ENCODE measurements at places on chromosomes 3 and 15. TPM values are rescaled to one million over a fixed set of nuclear protein-coding genes. Genes with fewer than 3 reads are reported as not detected.

GRCh38 chr3:154987846-154988245, 92.3 kb upstream of the MME start:
- no peaks in the 10 kb centered on the region for H3K4me1 ChIP-seq
- DNase-seq: no peak
- H3K27me3 ChIP-seq: no peaks in the 10 kb centered on the region
- no peaks in the 10 kb centered on the region for H3K36me3 ChIP-seq
- H3K4me3 ChIP-seq: no peak overlapping the region

DNA sequence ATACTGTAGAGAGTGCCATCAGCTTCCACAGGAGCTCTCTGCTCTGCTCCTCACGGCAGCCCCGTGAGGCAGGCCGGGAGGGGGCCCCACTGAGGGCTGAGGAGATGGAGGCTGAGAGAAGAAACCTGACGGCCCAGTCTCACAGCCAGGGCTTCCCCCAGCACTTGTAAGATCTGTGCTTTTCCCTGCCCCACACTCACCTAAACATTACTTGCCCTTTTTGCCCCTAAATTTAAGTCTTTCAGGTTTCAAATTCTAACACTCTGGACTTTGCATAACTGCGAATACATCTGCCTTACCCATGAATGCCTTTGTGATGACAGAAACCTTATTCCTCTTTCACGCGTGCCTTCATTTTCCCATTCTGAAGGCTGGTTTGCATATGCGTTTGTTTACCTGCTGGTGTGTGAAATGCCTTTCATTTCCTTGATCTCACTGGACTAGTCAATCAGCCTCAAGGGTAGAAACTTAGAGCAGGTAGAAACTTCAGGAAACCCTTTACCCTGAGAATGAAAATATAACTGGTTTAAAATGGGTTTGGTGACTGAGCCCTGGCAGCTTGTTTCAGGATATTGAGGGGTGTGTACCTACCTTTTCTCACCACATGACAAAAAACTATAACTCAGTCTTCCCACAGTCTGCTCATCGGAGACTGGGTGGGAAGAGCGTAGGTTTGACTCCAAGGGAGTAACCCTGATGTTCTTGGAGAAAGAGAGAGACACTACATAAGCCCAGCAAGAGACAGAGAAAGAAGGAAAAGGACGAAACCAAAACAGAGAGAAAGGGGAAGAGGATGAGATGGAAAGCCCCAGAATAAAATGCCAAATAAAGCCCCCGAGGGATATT, 20.1 kb downstream of the SLC12A8 start:
- H3K36me3 ChIP-seq: peaks cover 2% of the 10 kb centered on the region
- no peaks in the 10 kb centered on the region for H3K27me3 ChIP-seq
- no peak overlapping the region for H3K4me3 ChIP-seq

- no peak for DNase-seq
- no peaks in the 10 kb centered on the region for H3K27me3 ChIP-seq
- H3K27ac ChIP-seq: no peak overlapping the region
- H3K4me3 ChIP-seq: no peak overlapping the region
- no peaks in the 10 kb centered on the region for H3K4me1 ChIP-seq
Measured at GRCh38 chr3:16122661-16123060, 51.8 kb upstream of the GALNT15 start.

GRCh38 chr3:125085166-125085565, 29.4 kb upstream of the HEG1 start:
- H3K36me3 ChIP-seq: no peaks in the 10 kb centered on the region
- no peak overlapping the region for H3K4me3 ChIP-seq
- no peak overlapping the region for H3K27ac ChIP-seq
- H3K27me3 ChIP-seq: no peaks in the 10 kb centered on the region
- DNase-seq: no peak

DNA sequence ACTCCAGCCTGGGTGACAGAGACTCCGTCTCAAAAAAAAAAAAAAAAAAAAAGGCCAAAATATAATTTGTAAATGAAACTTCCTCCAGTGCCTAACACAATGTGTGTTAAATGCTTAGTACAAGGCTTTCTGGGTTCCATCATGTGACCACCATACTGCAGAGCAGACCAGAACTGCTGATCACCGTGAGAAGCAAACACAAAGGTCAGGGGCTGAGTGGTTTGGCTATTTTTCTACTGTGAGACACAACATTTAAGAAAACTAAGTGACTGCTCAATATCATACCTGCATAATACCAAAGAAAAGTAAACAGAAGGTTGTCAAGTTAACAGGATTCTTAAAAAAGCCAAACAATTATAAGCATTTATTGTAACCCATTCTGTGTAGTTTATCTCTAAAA, 13.2 kb downstream of the ABCC5 start:
- H3K27ac ChIP-seq: no peak overlapping the region
- peaks cover 2% of the 10 kb centered on the region for H3K36me3 ChIP-seq
- H3K4me1 ChIP-seq: peaks cover 12% of the 10 kb centered on the region
- no peak overlapping the region for H3K4me3 ChIP-seq

GRCh38 chr3:144754076-144754783, 782.6 kb downstream of the DIPK2A start:
- no peak overlapping the region for H3K27ac ChIP-seq
- H3K4me1 ChIP-seq: no peaks in the 10 kb centered on the region
- no peak for DNase-seq

GRCh38 chr3:16311960-16312451, 47.0 kb downstream of the OXNAD1 start:
- DNase-seq: peak; percentile 34
- peaks cover 87% of the 10 kb centered on the region for H3K4me1 ChIP-seq
- peaks cover 86% of the 10 kb centered on the region for H3K36me3 ChIP-seq
- H3K27ac ChIP-seq: peak overlapping the region; percentile 93

GRCh38 chr3:112321867-112322652, 10.9 kb upstream of the CD200 start:
- peaks cover 3% of the 10 kb centered on the region for H3K27me3 ChIP-seq
- no peak overlapping the region for H3K4me3 ChIP-seq
- no peaks in the 10 kb centered on the region for H3K36me3 ChIP-seq
- peaks cover 4% of the 10 kb centered on the region for H3K4me1 ChIP-seq

DNA sequence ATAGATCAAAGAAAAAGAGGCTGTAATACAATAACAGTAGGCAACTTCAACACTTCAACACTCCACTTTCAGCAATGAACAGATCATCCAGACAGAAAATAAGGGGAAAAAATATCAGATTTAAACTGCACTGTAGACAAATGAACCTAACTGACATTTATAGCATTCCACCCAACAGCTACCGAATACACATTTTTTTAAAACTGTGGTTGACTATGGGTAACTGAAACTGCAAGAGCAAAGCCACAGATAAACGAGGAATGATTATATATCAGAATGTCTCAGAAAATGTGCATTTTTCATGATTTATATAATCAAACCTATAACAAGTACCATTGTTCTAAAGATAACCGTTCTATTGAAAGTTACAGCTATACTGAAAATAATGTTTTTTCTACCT, 514.9 kb upstream of the DPPA4 start:
- H3K4me3 ChIP-seq: no peak overlapping the region
- H3K4me1 ChIP-seq: peaks cover 8% of the 10 kb centered on the region
- H3K27me3 ChIP-seq: no peaks in the 10 kb centered on the region
- H3K27ac ChIP-seq: no peak overlapping the region
- no peak for DNase-seq

DNA sequence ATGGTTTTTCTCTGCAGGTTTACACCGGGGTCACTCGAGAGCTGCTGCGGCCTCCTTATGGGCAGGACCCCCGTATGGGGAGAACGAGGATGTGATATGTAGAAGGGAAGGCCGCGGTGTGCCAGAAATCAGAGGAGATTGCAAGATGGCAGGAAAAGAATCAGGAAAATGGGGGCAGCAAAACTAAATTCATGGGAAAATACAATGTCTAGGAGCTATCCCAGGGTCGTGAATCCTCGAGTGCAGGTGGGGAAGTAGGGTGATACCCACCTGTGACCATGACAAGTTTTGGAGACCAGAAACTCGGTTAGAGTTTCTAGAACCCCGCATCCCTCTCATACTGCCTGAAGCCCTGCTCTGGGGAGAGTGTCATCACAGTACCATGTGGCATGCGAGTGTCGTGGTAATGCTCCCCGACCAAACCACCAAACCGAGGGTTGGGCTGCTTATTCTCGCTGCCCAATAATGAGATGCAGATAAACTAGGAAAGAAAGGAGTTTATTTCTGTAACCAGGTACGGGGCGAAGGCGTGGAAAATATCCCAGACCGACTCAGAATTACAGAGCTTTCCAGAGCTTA, 781 bp downstream of the TRNT1 start:
- H3K4me1 ChIP-seq: peaks cover 24% of the 10 kb centered on the region
- H3K36me3 ChIP-seq: peaks cover 45% of the 10 kb centered on the region

DNA sequence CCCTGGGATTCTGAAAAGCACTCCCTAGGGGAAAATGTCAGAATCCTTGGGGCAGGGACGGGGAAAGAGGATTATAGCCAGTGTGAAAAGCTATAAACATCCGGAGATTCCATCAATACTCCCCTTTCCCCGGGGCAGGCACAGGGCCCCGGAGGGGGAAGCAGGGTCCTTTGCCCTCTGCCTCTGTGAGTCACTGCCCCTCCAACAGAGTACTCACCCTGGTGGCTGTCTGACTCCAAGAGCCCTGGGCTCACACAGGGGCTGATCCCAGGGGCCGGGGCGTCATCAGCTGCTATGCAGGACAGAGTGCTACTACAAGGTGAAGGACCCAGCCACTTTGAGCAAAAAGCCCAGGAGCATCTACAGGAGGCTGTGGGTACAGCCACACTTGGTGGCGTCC, 133.0 kb upstream of the PRR20G start:
- H3K4me1 ChIP-seq: no peaks in the 10 kb centered on the region
- H3K4me3 ChIP-seq: no peak overlapping the region
- no peak for DNase-seq
- H3K27ac ChIP-seq: no peak overlapping the region
- H3K27me3 ChIP-seq: peaks cover 41% of the 10 kb centered on the region

DNA sequence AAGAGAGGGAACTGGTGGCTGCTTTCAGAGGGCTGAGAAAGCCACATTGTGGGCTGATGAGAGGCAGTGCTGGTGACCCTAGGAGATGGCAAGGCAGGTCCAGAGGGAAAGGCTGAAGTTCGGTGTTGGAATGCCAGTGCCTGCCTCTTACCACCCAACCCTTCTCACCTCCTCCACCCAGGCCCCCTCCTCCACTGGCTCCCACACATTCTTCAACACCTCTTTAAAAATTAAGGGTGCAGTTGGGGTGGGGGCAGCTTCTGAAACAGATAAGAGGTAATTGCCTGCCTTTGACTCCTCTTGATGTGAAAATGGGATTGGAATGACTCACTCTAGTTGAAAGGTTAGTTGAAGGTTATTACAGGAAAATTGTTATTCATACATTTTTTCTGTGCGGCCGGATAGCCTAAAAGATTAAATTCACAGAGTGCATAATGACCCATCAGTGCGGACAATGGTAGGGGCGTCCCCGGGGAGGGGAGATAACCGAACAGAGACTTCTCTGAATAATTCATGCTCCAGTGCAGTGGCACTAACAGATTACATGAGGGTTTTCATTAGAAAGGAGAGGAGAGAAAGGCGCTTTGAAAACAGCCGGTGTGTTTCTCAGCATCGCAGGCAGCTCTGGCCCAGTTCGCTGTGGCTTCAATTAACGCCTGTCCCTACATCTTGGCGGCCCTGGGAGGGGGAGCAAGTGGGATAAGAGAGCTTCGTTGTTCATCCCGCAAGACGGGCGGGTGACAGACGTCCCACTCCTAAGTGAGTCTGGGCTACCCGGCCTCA, 212.4 kb downstream of the TLE3 start:
- no peaks in the 10 kb centered on the region for H3K36me3 ChIP-seq
- peaks cover 6% of the 10 kb centered on the region for H3K4me1 ChIP-seq
- DNase-seq: no peak
- H3K4me3 ChIP-seq: no peak overlapping the region

DNA sequence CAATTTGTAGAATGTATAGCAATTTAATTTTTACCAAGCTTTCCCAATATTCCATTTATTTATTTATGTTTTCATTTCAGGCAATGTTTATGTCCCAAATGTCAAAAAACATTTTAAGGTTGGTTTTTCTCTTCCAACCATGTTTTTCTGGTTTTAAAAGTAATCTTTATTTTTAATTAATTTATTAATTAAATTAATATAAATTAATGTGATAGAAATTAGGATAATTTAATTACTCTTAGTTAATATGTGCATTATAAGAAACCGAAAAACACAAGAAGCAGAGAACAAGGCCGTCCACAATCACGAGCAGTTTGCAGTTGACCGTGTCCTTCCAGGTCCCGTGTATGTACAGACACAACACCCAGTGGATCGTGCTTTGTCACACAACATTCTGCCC, 34.2 kb downstream of the FBXO45 start:
- no peak overlapping the region for H3K4me3 ChIP-seq
- H3K27me3 ChIP-seq: no peaks in the 10 kb centered on the region
- no peak for DNase-seq
- H3K36me3 ChIP-seq: no peaks in the 10 kb centered on the region
- no peak overlapping the region for H3K27ac ChIP-seq
- peaks cover 6% of the 10 kb centered on the region for H3K4me1 ChIP-seq

DNA sequence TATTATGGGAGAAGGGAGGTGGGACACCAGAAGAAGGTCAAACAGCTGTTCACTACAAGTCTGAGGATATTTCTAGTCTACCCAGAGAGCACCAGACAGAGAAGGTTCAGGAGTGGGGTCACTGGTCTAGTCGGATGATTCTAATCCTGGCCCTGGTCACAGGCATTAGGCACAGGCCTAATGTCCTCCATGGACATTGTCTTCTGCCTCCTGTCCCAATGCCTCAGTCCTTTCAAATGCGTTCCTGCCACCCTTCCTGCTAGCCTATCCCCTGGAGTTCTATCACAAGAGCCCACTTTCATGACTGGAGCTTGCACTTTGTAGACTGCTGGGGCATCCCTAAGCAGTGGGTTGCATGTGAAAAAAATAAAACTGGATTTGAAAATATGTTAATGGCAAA, 83.9 kb upstream of the PFN2 start:
- H3K36me3 ChIP-seq: no peaks in the 10 kb centered on the region
- H3K4me1 ChIP-seq: no peaks in the 10 kb centered on the region
- no peak overlapping the region for H3K4me3 ChIP-seq
- no peak for DNase-seq
- H3K27ac ChIP-seq: no peak overlapping the region

DNA sequence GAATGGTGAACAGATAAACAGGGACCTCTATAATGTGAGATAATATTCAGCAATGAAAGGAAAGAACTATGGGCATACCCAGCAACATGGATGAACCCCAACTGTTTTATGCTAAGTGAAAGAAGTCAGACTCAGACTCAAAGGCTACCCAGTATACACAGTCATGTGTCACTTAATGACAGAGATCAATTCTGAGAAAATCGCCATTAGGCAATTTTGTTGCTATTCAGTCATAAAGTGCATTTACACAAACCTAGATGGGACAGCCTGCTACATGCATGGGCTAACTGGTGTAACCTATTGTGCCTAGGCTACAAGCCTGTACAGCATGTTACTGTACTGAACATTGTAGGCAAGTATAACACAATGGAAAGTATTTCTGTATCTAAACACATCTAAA, 76.5 kb downstream of the B3GNT5 start:
- DNase-seq: no peak
- H3K4me3 ChIP-seq: no peak overlapping the region
- H3K27me3 ChIP-seq: no peaks in the 10 kb centered on the region
- peaks cover 35% of the 10 kb centered on the region for H3K4me1 ChIP-seq

Gene TIGIT
- 12.9 TPM for total RNA-seq

Gene PRR20G
- total RNA-seq: not detected

Gene GRAMD2A
- not detected for total RNA-seq

Gene MOBP
- not detected for total RNA-seq

Gene CCK
- not detected for total RNA-seq

Gene FEZF2
- total RNA-seq: not detected

Gene LYZL4
- not detected for total RNA-seq

Gene CLDND1
- total RNA-seq: 204 TPM

Gene NRROS
- total RNA-seq: 22.0 TPM
